ENCODE measurements at places on chromosomes 13 and 19. TPM values are rescaled to one million over a fixed set of nuclear protein-coding genes. Genes with fewer than 3 reads are reported as not detected.
A peak's percentile ranks its signal among the peaks of the same experiment; 100 is the strongest.

The GNG8 gene
- total RNA-seq: 9.5 TPM

The GJB6 gene
- total RNA-seq: 1.9 TPM

The ADM5 gene
- total RNA-seq: 2.9 TPM

The MADCAM1 gene
- 0.36 TPM for total RNA-seq

The MEDAG gene
- total RNA-seq: not detected

The NLRP11 gene
- not detected for total RNA-seq

DNA sequence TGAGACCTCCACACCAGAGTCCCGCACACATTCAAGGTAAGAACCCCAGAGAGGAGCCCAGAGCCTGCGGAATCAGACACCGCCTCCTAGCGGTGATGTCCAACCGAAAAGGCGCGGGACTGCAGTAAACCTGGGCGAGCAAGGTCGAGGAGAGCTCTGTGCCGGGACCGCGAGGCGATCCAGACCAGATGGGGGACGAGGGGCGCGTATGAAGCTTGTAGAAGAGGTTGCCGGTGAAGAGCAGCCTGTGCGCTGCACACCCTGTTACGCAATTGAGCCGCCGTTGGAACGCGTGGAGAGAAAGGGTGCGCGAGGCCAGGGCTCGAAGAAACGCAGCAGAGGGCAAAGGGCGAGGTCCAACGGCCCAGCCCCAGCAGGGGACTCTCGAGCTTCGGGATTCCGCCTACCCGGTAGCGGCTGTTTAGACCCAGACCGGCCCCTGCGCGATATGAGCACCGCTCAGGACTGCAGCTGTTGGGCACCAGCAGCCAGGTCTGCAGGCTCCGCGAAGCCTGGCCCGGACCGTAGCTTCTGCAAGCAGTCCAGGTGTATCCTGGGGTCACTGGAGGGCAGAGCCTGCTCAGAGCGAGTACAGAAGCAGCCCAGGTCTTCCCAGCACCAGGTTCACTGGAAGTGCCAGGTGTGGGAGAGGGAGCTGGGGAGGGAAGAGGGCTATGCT is 65.9 kb upstream of the ZNF599 start:
- no peaks in the 10 kb centered on the region for H3K27me3 ChIP-seq
- peak; percentile 39 for DNase-seq
- H3K4me3 ChIP-seq: no peak overlapping the region
- no peak overlapping the region for H3K27ac ChIP-seq
- peaks cover 14% of the 10 kb centered on the region for H3K4me1 ChIP-seq

DNA sequence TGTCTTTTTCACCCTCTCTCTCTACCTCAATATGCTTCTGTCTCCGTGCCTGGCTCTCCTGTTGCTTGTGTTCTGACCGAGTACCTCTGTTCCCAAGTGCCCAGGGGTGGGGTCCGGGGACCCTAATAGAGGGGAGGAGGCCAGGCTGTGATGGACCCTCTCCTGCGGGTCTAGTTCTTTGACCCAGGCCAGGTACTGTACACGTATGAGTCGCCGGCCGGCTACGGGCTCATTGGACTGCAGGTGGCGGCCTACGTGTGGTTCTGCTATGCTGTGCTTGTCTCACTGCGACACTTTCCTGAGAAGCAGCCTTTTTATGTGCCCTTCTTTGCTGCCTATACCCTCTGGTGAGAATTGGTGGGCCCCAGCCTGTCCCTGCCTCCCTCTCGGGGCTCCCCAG is 4.4 kb downstream of the TMEM145 start:
- no peaks in the 10 kb centered on the region for H3K36me3 ChIP-seq
- peaks cover 22% of the 10 kb centered on the region for H3K27me3 ChIP-seq
- H3K27ac ChIP-seq: no peak overlapping the region
- peaks cover 17% of the 10 kb centered on the region for H3K4me1 ChIP-seq
- H3K4me3 ChIP-seq: no peak overlapping the region

DNA sequence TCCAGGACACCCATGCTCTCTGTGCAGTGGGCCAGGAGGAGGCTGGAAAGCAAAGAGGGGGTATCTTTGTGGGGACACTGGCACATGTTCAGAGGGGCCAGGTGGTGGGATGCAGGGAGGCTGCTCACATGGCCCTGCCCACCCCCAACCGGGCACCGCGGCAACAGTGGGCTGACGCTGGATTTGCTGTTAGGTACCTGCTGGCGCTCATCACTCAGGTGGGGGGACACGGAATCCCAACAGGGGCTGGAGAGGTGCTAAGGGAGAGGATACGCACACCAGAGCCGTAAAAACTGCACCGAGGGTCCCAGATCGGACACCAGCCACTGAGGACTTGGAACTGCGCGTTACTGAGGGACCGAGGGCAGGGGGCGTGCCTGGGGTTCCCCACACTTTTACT is 19.2 kb downstream of the AKAP8L start:
- no peak overlapping the region for H3K4me3 ChIP-seq
- H3K27me3 ChIP-seq: no peaks in the 10 kb centered on the region
- DNase-seq: no peak
- H3K36me3 ChIP-seq: peaks cover 29% of the 10 kb centered on the region
- no peak overlapping the region for H3K27ac ChIP-seq
- H3K4me1 ChIP-seq: peaks cover 2% of the 10 kb centered on the region

DNA sequence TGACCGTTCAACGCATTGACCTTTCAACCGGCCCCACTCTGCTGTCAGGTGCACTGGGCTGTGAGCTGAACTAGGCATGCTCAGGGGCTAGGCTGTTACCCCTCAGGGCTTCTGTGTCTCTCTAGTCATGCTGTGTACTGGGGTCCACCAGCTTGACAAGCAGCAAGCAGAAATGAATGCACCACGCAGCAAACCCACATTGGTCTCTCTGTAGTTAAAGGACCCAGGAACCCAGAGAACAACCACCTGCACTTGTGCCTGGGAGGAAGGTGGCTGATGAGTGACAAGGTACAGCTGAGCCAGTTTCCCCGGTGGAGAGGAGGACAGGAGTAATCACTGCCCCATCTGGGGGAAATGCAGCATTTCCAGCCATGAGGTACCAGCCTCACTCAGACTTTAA is 159.9 kb downstream of the USP12 start:
- no peak overlapping the region for H3K4me3 ChIP-seq
- H3K27ac ChIP-seq: no peak overlapping the region
- DNase-seq: no peak

DNA sequence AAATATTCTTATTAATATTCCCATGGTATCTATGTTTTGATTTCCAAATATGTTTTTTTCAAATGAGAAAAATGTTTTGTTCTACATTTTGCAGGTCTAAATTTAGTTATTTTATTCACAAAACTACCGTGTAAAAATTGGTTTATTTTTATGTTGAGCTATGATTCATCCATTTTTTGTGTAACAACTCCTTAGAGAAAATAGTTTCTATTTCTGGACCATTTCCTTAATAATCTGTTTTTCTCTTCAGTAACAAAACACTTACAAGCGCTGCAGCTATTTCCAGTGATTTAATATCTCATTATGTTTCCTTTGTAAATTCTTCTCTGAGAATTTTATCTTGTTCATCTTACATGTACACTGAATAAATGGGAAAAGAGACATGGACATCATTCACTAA is 550.7 kb upstream of the SLITRK5 start:
- no peaks in the 10 kb centered on the region for H3K27me3 ChIP-seq
- no peak overlapping the region for H3K4me3 ChIP-seq
- no peaks in the 10 kb centered on the region for H3K36me3 ChIP-seq
- no peak overlapping the region for H3K27ac ChIP-seq
- H3K4me1 ChIP-seq: no peaks in the 10 kb centered on the region

- peaks cover 10% of the 10 kb centered on the region for H3K27me3 ChIP-seq
- peaks cover 10% of the 10 kb centered on the region for H3K4me1 ChIP-seq
- H3K36me3 ChIP-seq: no peaks in the 10 kb centered on the region
- DNase-seq: no peak
- H3K27ac ChIP-seq: no peak overlapping the region
Observed at GRCh38 chr13:75633285-75633684, 2.8 kb upstream of the LMO7 start.

GRCh38 chr19:16338470-16339360 is 14.1 kb downstream of the KLF2 start:
- DNase-seq: peak; percentile 88
- H3K27me3 ChIP-seq: peaks cover 2% of the 10 kb centered on the region
- peak overlapping the region; percentile 42 for H3K4me3 ChIP-seq
- no peaks in the 10 kb centered on the region for H3K36me3 ChIP-seq
- peak overlapping the region; percentile 60 for H3K27ac ChIP-seq

- no peak overlapping the region for H3K27ac ChIP-seq
- no peaks in the 10 kb centered on the region for H3K27me3 ChIP-seq
- H3K36me3 ChIP-seq: peaks cover 1% of the 10 kb centered on the region
Observed at GRCh38 chr13:41568143-41568971, 111.0 kb downstream of the RGCC start.

All from activated CD4-positive, alpha-beta memory T cell treated with anti-CD3 and anti-CD28 coated beads for 36 hours (primary cell).